NCI-H526 treated with DMSO at 0.1 percent for 48 hours (cell line): ENCODE measurements at places on chromosomes 11 and 22.
A peak's percentile ranks its signal among the peaks of the same experiment; 100 is the strongest.

- no peak for DNase-seq
Observed at GRCh38 chr11:80993536-80993935, 1552.7 kb upstream of the TENM4 start.

GRCh38 chr11:27806122-27806521, 105.9 kb upstream of the BDNF start:
- no peak for DNase-seq

DNA sequence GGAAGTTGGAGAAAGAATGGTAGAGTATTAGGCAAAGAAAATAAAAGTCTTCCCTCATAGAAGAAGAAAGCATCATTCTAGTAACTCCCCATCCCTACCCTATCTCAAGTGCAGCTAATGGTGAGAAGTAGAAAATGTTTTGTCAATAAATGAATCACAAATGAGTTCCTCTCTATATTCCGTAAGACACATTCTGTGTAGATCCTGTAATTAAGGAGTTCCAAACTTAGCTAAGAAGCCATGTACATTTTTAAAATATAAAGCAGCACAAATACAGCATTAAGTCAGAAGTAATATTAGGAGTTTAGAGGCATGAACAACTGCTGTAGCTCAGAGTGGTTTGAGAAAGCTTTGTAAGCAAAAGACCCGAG, 80.1 kb downstream of the GAB2 start:
- DNase-seq: no peak

DNA sequence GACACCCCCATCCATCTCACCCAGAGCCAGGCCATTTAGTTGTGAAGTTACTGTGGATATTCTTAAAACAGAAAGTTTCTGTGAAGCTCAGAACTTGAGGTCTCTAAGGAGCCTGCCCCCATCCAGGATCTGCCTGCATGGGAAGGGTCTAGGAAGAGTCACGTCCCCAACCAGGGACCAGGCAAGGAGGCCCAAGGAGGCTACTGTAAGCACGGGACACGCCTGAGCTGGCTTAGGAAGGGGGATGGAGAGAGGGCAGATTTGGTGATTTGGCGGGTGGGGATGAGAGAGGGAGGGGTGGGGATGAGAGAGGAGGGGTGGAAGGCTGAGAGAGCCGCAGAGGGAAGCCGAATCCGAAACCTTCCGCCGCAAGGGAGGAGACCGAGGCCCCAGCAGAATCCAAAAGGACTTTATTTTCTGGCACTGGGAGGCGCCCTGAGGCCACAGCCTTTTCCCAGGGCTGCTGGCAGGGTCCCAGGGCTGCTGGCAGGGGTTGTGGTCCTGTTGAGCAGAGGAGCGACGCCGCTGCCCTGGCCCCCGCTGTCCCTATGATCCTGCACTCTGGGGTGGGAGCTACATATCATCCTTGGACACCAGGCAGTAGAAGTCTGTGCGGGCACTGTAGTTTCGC, 9.4 kb downstream of the SIGIRR start:
- DNase-seq: no peak

DNA sequence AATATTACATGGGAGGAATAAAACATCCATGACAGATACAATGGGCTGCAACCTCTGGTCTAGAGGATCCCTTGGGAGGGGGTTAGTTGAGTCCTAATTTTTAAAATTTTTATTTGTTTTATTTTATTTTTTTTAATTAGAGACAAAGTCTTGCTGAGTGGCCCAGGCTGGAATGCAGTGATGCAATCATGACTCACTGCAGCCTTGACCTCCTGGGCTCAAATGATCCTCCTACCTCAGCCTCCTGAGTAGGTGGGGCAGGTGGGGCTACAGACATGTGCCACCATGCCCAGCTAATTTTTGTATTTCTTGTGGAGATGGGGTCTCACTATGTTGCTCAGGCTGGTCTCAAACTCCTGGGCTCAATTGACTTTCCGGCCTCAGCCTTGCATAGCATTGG, 43.1 kb downstream of the FDX1 start:
- DNase-seq: no peak

DNA sequence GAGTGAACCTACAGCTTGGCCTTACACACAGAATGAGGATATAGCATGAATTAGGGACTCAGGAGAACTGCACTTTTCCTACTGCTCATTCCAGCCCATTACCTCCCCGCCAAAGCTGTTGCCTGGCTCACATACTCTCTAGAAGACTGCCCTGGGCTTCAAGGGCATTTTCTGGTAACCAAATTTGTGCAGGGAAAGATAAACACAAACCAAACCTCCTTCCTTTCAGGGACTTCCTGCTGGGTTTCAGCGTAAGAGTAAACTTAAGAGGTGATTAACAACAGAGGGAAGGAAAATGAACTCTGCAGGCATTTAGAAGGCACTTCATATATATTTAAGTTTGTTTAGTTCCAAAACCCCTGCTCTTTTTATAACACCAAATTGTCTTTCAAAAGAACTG, 194.9 kb downstream of the SWAP70 start:
- DNase-seq: peak; percentile 64

GRCh38 chr22:43006016-43006505, 8.9 kb downstream of the PACSIN2 start:
- no peak for DNase-seq

- DNase-seq: no peak
Observed at GRCh38 chr11:5336331-5336730, 7.0 kb downstream of the OR51B5 start.

- peak; percentile 47 for DNase-seq
Observed at GRCh38 chr11:93895106-93895862, 44.9 kb upstream of the VSTM5 start.

GRCh38 chr11:101439488-101439887, 144.3 kb downstream of the TRPC6 start:
- no peak for DNase-seq

- DNase-seq: no peak
Observed at GRCh38 chr22:28882545-28882877, 861 bp upstream of the ZNRF3 start.
